ENCODE measurements at places on chromosomes 12 and 14.

DNA sequence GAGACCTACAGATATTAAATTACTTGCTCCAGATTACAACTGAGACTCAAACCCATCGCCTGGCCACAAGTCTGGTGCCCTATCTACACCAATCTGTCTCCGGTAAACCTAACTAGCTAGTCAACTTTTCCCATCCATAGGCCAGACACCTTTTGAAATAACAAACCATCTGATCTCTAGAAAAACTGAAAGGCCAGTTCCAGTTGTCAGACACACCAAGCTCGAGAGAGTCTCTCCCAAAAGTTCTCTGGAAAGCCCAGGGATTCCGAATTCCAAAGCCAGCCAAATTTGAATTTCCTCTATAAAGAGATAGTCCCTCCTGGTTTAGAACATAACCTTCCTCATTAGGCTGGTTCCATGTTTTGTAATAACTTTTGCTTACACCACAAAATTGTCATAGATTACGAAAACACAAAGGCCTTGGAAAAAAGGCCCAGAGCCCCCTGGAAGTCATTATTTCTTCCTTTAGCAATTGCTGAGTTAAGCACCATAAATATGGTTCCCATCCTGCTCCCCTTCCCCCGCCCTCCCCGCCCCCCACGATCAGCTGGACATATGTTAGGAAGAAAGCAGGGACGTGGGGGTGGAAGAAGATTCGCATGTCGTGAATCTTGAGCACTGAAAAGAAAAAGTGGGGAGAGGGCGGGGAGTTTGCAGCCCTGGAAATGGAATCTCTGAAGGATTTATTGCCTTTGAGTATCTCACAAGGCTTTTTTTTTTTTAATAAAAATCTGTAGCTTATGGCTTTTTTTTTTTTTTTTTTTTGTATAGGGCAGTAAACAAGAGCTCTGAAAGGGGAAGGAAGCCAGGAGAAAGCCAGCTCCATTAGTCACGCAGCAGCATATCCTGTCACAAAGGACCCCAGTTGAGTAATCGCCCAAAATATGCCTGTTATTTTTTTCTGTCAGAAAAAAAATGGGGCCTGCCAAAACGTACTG lies 110.4 kb downstream of the ZFP36L1 start:
- DNase-seq, result no peak

GRCh38 chr14:104938960-104939359 lies 14.3 kb downstream of the PLD4 start:
- DNase-seq, result no peak

- DNase-seq, result no peak
These were observed 11.3 kb downstream of the TSFM start for GRCh38 chr12:57793920-57794319.

DNA sequence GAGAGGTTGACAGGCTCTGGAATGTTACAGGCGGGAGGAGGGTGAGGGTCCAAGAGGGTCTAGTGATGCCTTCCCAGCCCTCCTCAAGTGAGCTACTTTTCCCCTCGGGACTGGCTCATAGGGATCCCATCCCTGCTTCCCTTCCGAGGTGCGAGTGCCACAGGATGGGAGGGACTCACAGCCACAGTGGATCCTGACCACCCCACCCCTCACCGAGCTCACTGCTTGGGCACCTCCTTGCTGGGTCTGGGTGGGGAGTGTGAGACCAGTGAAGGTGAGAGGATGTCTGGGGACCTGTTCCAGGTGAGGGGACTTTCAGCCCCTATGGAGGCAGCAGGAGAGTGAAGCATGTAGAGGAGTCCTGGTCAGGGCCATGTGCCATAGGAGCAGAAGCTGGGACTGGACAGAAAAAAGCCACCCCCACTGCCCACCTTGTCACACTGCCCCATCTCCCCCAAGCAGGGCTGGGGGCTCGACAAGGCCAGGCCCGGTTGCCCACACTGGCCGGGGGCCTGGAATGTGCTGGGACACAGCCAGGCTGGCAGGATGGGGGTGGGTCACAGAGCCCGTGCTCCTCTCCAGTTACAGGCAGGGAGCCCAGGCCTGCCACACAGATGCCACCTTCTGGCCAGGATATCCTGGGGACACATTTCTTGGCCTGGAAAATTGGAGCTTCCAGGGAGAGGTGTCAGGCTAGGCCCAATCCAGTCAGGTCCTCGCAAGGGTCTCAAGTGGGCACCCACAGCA lies 1.7 kb upstream of the TNS2 start:
- DNase-seq, result no peak

DNA sequence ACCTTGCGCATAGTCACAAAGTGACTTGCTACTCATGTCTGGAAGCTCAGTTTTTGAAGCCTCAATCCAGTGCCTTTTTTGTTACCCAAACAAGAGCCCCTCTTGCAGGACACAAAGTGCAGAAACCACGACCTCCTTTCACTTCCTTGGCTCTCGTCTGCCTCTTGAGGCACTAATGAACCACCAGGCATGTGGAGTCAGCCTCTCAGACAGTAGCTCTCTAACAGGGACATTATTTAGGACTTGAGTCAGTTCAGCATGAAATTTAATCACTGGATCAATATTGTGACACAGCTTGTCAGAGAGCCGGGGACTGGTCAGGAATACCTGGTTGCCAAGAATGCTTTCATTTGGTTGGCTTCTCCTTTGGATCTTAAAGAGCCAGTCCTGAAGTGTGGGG lies 46.7 kb downstream of the HSPB8 start:
- no peak for DNase-seq

DNA sequence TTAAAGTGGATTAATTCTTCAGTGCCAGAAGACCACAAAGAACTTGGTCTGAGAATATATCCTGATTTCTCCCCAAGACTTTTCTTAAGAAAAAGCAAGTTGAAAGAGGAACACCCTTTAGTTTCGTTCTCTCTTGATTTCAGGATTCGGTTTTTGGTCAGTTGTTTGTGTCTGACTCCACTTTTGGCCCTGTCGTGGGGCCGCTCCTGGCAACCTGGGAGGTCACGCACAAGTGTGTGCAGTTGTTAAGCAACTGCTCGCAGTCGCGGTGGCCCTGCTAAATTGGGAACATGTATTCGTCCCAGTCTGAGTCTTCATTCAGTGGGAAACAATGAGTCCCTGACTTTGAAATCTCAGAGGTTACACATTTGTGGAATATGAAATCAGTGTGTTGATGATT lies 68.7 kb downstream of the RGS6 start:
- DNase-seq, result no peak

GRCh38 chr14:104632781-104633180 lies 28.2 kb upstream of the TMEM179 start:
- DNase-seq, result no peak

DNA sequence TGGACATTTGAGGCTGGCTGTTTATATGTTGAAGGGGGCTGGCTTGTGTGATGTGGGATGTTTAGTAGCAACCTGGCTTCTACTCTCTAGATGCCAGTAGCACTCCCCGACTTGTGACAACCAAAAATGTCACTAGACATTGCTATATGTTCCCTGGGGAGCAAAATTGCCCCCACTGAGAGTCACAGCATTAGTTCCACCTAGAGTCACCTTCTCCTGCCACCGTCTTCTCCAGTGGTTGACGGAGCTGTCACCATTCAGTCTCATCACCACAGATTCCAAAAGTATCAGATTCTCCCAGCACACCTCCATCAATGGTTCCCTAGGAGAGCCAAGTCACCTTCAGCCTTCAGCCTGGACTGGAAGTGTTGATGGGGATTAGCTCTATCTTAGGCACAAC lies 7.8 kb upstream of the KRT76 start:
- no peak for DNase-seq

DNA sequence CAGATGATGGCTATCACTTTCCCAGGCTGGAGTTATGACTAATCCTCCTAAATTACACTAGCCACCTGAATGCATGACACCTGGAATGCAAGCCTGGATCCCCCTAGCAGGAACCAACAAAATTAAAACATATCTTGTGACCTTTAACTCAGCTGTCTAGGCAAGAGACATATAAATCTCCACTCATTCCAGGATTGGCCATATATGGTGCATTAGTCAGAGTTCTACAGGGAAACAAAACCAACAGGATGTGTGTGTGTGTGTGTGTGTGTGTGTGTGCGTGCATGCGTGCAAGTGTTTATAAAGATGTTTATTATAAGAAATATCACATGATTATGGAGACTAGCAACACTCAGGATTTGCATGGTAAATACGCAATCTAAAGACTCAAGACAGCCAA lies 212.8 kb downstream of the KIF21A start:
- no peak for DNase-seq

DNA sequence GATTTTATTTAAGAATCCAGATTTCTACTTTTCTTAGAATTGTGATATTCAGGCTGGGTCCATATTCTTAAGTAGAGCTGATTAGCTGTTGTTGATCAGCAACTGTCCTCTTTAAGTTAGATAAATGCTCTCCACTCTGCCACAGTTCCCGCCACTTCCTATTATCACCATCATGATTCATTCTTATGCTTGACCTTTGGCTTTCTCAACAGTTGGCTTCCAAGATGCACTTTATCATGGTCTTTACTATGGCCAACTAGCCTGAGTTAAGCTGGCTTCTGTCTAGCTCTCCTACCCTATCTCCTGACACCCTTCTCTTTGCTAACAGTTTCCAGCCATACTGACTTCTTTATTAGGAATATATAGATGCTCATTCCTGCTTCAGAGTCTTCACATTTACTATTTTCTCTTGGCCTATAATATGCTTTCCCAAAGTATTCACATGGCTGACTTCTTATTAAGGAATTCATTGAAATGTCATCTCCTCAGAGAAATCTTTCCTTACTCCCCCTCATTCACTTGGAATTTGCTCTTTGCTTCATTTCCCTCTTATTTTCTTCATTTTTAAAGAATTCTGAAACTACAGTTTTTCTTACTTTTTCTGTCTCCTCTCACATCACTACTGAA lies 149.0 kb upstream of the IGF1 start:
- no peak for DNase-seq

GRCh38 chr14:66600416-66600815 lies 92.5 kb downstream of the GPHN start:
- no peak for DNase-seq

DNA sequence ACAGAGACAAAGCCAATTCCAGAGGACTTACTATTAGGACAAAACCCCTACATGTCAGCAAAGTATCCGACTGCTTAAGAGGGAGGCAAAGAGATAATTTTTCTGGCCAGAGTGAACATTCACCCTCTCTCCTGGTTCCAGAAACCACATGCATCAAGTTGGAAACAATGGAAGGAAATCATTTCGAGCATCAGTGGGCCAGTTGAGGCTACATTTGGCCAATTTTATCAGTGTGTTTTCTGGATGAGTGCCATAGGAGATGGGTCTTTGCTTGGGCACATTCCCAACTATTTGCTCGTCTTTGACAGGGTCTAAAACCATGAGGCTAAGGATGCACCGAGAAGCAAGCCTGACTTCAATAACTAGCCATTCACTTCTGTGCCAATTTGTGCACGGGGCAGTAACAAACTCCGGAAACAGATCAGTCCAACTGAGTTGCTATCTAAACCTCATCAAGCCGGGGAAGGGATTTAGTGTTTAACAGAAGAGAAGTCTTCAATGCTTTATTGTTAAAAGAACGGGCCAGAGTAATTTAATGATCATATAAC lies 17.4 kb downstream of the EGLN3 start:
- no peak for DNase-seq

- no peak for DNase-seq
These were observed 79.3 kb downstream of the GTF2A1 start for GRCh38 chr14:81141426-81141825.

DNA sequence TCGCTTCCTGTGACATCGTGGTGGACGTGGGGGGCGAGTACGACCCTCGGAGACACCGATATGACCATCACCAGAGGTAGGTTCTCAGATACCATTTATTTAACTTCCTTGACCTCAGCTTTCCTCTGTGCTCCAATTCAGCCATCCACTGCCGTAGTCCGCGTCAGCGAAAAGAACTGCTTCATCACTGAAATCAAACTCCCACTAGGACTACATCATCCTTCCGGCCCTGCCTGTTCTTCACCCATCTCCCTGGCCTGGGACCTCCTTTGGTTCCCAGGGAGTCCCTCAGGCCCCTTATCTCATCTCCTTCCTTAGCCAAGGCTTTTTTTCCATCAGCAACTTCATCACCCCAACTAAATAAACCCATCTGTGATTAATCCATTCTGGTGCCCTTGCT lies 692 bp downstream of the MYG1 start:
- DNase-seq, result no peak

- DNase-seq, result no peak
These were observed 273.9 kb downstream of the BTG1 start for GRCh38 chr12:91871751-91872150.

GRCh38 chr12:45191239-45191638 lies 24.7 kb upstream of the ANO6 start:
- DNase-seq, result no peak

DNA sequence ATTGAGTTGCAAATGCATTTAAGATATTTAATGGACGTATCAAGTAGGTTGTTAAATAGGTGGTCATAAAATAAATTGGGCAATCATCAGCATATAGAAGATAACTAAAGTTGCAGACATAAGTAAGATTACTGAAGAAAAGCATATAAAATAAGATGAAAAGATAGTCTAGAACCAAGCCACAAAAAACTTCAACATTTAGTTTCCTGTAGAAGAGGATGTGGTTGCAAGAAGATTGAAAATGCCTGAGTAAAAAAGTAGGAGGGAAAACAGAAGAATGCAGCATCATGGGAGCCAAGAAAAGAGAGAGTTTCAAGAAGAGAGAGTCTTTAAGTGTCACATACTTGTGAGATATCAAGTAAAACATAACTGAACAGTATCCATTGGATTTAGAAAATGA lies 17.6 kb upstream of the SLC16A7 start:
- DNase-seq, result no peak

DNA sequence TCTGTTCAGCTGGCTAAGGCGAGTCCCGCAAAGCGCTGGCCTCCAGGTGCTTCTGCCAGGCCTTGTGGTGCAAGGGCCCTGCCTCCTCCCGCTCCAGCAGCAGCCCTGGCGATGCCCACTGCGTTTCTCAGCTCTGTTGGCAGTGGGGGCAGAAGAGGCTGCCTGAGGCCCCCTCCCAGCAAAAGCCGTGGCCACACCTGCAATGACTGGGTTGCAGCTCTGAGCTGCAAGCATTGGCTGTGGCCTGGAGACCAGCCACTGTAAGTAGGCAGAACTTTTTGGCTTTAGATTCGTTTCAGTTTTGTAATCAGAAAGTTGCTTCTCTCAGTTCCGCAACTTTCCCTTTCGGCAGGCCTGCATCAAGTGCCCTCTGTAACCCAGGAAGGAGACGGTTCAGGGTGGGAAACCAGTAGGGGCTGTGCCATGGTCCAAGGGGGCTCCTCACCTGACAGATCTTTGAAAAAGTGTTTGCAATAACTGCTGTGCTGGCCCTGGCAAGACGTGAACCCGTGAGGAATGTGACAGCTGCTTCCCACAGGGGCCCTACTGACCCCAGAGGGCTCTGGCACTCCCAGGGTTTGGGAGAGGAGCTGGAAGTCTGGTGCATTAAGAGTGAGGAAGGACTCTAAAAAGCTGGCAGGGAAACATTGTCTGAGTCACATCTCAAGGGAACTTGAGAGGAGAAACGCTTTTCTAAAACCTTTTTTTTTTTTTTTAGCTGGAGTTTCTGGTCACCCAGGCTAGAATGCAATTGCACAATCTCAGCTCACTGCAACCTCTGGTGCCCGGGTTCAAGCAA lies 54.5 kb upstream of the MAX start:
- DNase-seq, result no peak

- DNase-seq, result peak; percentile 93
These were observed 11.7 kb downstream of the TPCN1 start for GRCh38 chr12:113232840-113233585.

GRCh38 chr12:112870267-112870980 lies 36.3 kb upstream of the OAS1 start:
- no peak for DNase-seq

GRCh38 chr14:105163040-105163742 lies 5.4 kb downstream of the JAG2 start:
- no peak for DNase-seq

- DNase-seq, result no peak
These were observed 224.1 kb downstream of the PHLDA1 start for GRCh38 chr12:75807494-75807893.
